ENCODE measurements at places on chromosomes 7 and 10.

- DNase-seq = no peak
Measured at GRCh38 chr10:91976317-91977051, 52.9 kb downstream of the BTAF1 start.

GRCh38 chr7:7867846-7868571 lies 100.6 kb upstream of the GLCCI1 start:
- no peak for DNase-seq

- peak; percentile 40 for DNase-seq
Measured at GRCh38 chr10:132111121-132111731, 45.5 kb downstream of the JAKMIP3 start.

- DNase-seq = no peak
Measured at GRCh38 chr7:154304740-154305700, 252.8 kb downstream of the DPP6 start.

GRCh38 chr7:13879994-13880686 lies 109.3 kb downstream of the ETV1 start:
- DNase-seq = no peak

DNA sequence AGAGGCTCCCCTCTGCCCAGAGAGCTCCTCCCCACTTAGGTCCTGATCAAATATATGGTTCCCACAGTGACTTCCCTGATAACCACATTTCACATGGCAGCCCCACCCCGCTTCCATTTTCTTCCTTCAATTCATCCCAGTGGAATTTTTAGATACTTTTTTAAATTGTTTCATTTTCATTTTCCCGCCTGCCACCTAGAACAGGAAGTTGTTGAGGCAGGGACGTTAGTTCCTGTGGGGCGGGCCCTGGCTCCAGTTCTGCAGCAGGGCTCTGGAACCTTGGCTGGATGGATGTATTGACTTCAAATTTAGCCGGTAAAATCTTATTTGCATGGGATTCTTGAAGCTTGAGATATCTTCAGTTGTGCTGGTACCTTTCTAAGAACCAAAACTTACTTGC lies 226.6 kb downstream of the PAXIP1 start:
- DNase-seq = no peak

DNA sequence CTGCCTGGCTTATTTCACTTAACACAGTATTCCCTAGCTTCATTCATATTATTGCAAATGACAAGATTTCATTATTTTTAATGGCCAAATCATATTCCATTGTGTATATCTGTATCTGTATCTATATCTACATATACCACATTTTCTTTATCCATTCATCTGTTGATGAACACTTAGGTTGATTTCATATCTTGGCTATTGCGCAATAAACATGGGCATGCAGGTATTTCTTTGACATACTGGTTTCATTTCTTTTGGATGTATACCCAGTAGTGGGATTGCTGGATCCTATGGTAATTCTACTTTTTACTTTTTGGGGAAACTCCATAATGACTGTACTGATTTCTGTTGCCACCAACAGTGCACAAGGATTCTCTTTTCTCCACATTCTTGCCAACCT lies 68.9 kb upstream of the CREB5 start:
- DNase-seq = no peak

DNA sequence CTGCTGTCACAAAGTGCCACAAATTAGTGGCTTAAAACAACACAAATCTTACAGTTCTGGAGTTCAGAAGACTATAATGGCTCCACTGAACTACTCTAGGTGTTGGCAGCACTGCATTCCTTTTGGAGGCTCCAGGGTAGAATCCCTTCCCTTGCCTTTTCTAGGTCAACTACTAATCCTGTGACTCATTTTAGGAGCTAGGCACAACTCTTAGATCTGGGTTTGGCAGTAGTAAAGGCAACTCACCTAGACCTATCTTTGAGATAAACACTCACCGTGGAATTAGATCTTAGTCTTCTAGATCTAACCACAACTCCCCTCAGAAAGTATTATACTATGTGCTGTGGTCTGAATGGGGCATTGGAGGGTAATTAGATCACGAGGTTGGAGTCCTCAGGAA lies 60.4 kb downstream of the ANKIB1 start:
- DNase-seq = no peak

DNA sequence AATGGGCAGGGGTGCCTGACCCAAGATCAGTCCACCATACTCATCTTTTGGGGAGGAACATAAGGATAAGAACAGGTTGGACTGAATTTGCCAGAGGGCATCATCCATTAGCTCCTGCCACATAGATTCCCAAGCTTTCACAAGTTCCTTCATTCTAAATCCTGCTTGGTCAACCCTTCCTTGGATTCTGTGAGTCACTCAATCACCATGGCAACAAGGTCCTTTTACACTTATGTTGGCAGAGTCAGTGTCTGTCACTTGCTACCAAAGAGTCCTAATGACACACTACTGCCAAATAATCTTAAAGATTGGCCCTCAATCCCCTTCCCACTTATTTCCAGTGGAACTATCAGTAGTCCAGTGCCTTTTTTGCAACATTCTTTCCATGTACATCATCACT lies 5.0 kb upstream of the LGI1 start:
- no peak for DNase-seq

DNA sequence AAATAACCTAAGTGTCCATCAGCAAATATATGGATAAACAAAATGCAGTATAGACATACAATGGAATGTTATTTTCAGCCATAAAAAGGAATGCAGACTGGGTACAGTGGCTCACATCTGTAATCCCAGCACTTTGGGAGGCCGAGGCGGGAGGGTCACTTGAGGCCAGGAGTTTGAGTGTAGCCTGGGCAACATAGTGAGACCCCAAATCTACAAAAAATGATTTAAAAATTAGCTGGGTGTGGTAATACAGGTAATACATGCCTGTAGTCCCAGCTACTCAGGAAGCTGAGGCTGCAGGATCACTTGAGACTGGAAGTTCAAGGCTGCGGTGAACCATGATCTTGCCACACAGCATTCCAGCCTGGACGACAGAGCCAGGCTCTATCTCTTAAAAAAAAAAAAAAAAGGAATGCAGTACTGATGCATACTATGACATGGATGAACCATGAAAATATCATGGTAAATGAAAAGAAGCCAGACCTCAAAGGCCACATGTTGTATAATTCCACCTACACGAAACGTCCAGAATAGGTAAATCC lies 6.9 kb downstream of the MCMBP start:
- DNase-seq = no peak

Measured in right atrium auricular region (tissue), 2 donors.